Spinal cord (tissue), 10 donors: ENCODE measurements at places on chromosomes 13 and 19. TPM values are rescaled to one million over a fixed set of nuclear protein-coding genes. Genes with fewer than 3 reads are reported as not detected.
A peak's percentile ranks its signal among the peaks of the same experiment; 100 is the strongest.

GRCh38 chr13:71632721-71633120 is 234.3 kb downstream of the DACH1 start:
- H3K36me3 ChIP-seq, result no peaks in the 10 kb centered on the region
- H3K27ac ChIP-seq, result no peak overlapping the region
- no peaks in the 10 kb centered on the region for H3K4me1 ChIP-seq
- DNase-seq, result no peak
- H3K27me3 ChIP-seq, result no peaks in the 10 kb centered on the region
- H3K4me3 ChIP-seq, result no peak overlapping the region

Gene ZNF98
- total RNA-seq, result 0.99 TPM

GRCh38 chr13:19622193-19622592 is 11.3 kb upstream of the MPHOSPH8 start:
- H3K36me3 ChIP-seq, result no peaks in the 10 kb centered on the region
- H3K27ac ChIP-seq, result no peak overlapping the region
- no peaks in the 10 kb centered on the region for H3K4me1 ChIP-seq
- H3K27me3 ChIP-seq, result no peaks in the 10 kb centered on the region

- H3K4me1 ChIP-seq, result peaks cover 36% of the 10 kb centered on the region
- peak overlapping the region; percentile 79 for H3K27ac ChIP-seq
- no peak for DNase-seq
- H3K4me3 ChIP-seq, result no peak overlapping the region
- H3K36me3 ChIP-seq, result no peaks in the 10 kb centered on the region
Measured at GRCh38 chr13:40477623-40478608, 188.5 kb downstream of the FOXO1 start.

Gene GJB2
- total RNA-seq, result 343 TPM

- H3K4me1 ChIP-seq, result no peaks in the 10 kb centered on the region
- no peaks in the 10 kb centered on the region for H3K27me3 ChIP-seq
- no peak for DNase-seq
- no peak overlapping the region for H3K4me3 ChIP-seq
- H3K27ac ChIP-seq, result no peak overlapping the region
Measured at GRCh38 chr19:32800754-32801153, 68.8 kb downstream of the SLC7A9 start.

- no peak overlapping the region for H3K27ac ChIP-seq
- H3K27me3 ChIP-seq, result no peaks in the 10 kb centered on the region
- H3K4me3 ChIP-seq, result no peak overlapping the region
Measured at GRCh38 chr13:37797631-37798030, 71.9 kb downstream of the TRPC4 start.

Gene ZNF776
- total RNA-seq, result 40.1 TPM

Gene RYR1
- total RNA-seq, result 6.0 TPM

- H3K27me3 ChIP-seq, result no peaks in the 10 kb centered on the region
- H3K4me1 ChIP-seq, result peaks cover 6% of the 10 kb centered on the region
- peaks cover 3% of the 10 kb centered on the region for H3K36me3 ChIP-seq
- DNase-seq, result no peak
- peak overlapping the region; percentile 49 for H3K27ac ChIP-seq
- no peak overlapping the region for H3K4me3 ChIP-seq
Measured at GRCh38 chr13:106498571-106498970, 36.9 kb downstream of the EFNB2 start.

DNA sequence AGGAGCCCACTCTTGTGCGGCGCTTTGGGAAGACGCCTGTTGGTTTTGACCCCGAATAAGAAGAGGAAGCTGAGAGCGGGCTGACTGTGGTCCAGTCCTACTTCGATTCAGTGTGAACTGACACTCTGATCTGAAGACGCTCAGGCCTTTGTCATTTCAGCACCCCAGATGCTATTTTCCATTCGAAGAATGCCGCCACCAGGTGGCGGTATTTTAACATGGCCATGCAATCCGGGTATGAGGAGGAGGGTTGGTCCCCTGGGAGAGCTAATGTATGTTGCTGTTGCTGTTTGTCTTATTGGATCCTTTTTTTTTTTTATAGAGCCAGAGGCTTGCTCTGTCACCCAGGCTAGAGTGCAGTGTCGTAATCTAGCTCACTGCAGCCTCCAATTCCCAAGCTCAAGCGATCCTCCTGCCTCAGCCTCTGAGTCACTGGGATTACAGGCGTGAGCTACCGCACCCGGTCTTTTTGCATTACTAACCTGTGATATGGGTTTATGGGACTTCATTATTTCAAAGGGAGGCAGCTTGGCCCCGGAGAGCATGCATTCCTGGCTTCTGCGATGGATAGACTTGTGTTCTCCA is 803 bp upstream of the TIMM44 start:
- peak overlapping the region; percentile 96 for H3K27ac ChIP-seq
- no peaks in the 10 kb centered on the region for H3K27me3 ChIP-seq
- DNase-seq, result peak; percentile 81

DNA sequence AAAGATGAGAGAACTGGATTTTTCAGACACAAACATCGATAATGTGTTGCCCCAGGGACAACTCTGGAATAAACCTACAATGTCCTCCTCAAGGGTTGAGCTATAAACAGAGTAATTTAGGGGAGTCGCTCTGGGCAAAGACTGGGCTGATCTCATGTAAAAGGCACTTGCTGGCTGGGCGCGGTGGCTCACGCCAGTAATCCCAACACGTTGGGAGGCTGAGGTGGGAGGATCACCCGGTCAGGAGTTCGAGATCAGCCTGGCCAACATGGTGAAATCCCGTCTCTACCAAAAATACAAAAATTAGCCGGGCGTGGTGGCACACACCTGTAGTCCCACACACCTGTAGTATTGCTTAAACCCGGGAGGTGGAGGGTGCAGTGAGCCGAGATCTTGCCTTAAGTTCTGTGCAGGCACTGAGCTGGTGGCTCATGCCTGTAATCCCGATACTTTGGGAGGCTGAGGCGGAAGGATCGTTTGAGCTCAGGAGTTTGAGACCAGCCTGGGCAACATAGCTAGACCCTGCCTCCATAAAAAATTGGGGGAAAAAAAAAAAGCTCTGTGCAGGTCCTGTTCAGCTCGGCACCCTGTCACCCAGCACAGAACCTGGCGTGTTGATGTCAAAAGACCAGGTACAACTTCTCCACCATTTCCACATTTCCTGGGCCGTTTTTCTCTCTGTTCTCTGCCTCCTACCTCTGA is 1.4 kb downstream of the TIMM44 start:
- H3K36me3 ChIP-seq, result peaks cover 41% of the 10 kb centered on the region
- H3K4me3 ChIP-seq, result no peak overlapping the region
- H3K27me3 ChIP-seq, result no peaks in the 10 kb centered on the region
- DNase-seq, result no peak
- peaks cover 27% of the 10 kb centered on the region for H3K4me1 ChIP-seq

Gene PSG5
- not detected for total RNA-seq

- H3K4me3 ChIP-seq, result no peak overlapping the region
- H3K27me3 ChIP-seq, result no peaks in the 10 kb centered on the region
- peaks cover 10% of the 10 kb centered on the region for H3K4me1 ChIP-seq
Measured at GRCh38 chr19:7507884-7508283, 8.0 kb upstream of the ZNF358 start.

DNA sequence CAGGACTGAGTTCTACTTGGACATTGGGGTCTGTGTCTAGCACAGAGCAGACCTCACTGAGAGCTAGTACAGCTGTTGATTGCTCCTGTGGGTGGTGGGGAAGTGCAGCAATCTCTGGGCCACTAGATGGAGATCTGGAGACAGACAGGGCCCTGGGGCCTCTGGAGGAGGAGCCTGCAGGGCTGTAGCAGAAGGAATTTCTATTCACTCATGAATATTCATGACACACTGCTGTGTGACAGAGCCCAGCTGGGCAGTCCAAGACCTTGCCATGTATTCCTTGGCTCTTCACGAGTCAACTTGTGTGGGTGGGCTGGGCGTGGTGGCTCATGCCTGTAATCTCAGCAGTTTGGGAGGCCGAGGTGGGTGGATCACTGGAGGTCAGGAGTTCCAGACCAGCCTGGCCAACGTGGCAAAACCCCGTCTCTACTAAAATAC is 37.5 kb downstream of the SUGP2 start:
- H3K4me3 ChIP-seq, result no peak overlapping the region
- peaks cover 84% of the 10 kb centered on the region for H3K36me3 ChIP-seq
- no peak overlapping the region for H3K27ac ChIP-seq

Gene ACP7
- not detected for total RNA-seq

- no peaks in the 10 kb centered on the region for H3K27me3 ChIP-seq
- peak overlapping the region; percentile 61 for H3K27ac ChIP-seq
- no peak for DNase-seq
- peak overlapping the region; percentile 81 for H3K4me3 ChIP-seq
Measured at GRCh38 chr19:45508861-45509691, 1.8 kb downstream of the VASP start.

Gene SSC5D
- 3.5 TPM for total RNA-seq

GRCh38 chr13:24032252-24032651 is 128.3 kb upstream of the SPATA13 start:
- no peak overlapping the region for H3K4me3 ChIP-seq
- H3K27ac ChIP-seq, result no peak overlapping the region
- peaks cover 4% of the 10 kb centered on the region for H3K4me1 ChIP-seq
- H3K27me3 ChIP-seq, result no peaks in the 10 kb centered on the region
- DNase-seq, result no peak

GRCh38 chr13:113584870-113585671 is 518 bp downstream of the TFDP1 start:
- H3K27ac ChIP-seq, result no peak overlapping the region
- no peak for DNase-seq
- H3K4me1 ChIP-seq, result peaks cover 23% of the 10 kb centered on the region
- no peaks in the 10 kb centered on the region for H3K27me3 ChIP-seq
- H3K36me3 ChIP-seq, result peaks cover 40% of the 10 kb centered on the region

Gene CCDC8
- total RNA-seq, result 37.9 TPM

Gene KRI1
- 4.4 TPM for total RNA-seq

DNA sequence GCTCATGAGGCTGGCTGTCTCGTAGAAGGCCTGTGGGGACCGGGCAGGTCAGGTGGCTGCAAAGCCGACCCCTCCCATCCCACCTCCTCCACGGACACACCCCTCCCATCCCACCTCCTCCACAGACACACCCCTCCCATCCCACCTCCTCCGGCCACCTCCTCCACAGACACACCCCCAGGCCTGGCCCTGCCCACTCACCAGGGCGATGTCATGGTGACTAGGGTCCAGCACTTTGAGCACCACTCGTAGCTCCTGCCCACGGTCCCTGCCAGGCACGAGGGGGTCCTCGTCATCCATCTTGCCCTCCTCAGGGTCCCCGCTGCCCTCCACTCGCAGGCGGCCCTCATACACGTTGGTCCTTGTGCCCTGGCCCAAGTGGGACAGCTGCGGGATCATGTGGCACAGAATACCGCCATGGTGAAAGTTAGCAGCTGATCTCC is 18.8 kb downstream of the TYK2 start:
- H3K36me3 ChIP-seq, result peaks cover 98% of the 10 kb centered on the region
- no peak for DNase-seq
- no peaks in the 10 kb centered on the region for H3K4me1 ChIP-seq
- H3K27me3 ChIP-seq, result no peaks in the 10 kb centered on the region
- no peak overlapping the region for H3K27ac ChIP-seq

Gene DAND5
- total RNA-seq, result 0.28 TPM

- H3K36me3 ChIP-seq, result no peaks in the 10 kb centered on the region
- no peak overlapping the region for H3K27ac ChIP-seq
- peak; percentile 75 for DNase-seq
- H3K27me3 ChIP-seq, result no peaks in the 10 kb centered on the region
- no peak overlapping the region for H3K4me3 ChIP-seq
- peaks cover 3% of the 10 kb centered on the region for H3K4me1 ChIP-seq
Measured at GRCh38 chr13:101289764-101290163, 126.5 kb downstream of the NALCN start.

Gene ZNF382
- total RNA-seq, result 39.1 TPM

Gene NPAS1
- total RNA-seq, result 0.69 TPM

Gene ZNF541
- 0.50 TPM for total RNA-seq

GRCh38 chr13:50428183-50428877 is 413.1 kb downstream of the KCNRG start:
- no peak for DNase-seq
- H3K36me3 ChIP-seq, result no peaks in the 10 kb centered on the region
- no peaks in the 10 kb centered on the region for H3K4me1 ChIP-seq

DNA sequence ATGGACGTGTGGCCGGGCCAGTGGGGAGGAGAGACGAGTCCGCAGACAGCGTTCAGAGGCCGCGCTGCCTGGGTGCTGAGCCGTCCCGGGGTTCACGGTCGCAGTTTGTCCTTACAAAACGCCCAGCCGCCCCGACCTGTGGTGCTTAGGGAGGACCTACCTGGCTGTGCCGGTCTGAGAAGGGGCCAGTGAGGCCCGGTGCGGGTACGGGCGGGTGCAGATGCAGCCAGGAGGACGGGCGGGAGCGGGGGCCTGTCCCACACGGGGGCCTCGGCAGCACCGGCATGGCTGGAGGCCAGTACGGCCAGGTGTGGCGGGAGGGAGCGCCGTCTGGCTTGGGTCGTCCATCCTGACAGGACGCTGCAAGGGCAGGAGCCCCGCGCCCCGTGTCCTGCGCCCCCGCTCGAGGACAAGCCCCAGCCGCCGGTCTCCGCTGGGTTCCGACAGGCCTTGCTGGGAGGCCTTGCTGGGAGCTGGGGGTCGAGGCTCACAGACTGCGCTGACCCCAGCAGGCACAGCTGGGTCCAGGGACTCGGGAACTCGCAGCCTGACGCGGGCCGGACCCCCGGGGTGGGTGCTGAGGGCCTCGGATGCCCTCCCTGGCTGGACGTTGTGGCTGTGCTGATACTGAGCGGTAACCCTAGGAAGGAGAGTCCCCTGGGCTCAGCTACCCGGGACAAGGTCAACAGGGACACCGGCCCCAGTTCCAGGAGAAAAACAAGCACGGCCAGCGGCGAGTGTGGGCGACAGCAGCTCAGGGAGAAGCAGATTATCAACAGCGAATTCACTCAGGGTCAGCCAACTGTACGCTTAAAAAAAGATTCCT is 5.3 kb upstream of the PROZ start:
- H3K27me3 ChIP-seq, result peaks cover 15% of the 10 kb centered on the region
- peak overlapping the region; percentile 55 for H3K4me3 ChIP-seq
- H3K27ac ChIP-seq, result peak overlapping the region; percentile 75
- DNase-seq, result no peak
- H3K4me1 ChIP-seq, result peaks cover 29% of the 10 kb centered on the region

Gene NCAN
- total RNA-seq, result 184 TPM

DNA sequence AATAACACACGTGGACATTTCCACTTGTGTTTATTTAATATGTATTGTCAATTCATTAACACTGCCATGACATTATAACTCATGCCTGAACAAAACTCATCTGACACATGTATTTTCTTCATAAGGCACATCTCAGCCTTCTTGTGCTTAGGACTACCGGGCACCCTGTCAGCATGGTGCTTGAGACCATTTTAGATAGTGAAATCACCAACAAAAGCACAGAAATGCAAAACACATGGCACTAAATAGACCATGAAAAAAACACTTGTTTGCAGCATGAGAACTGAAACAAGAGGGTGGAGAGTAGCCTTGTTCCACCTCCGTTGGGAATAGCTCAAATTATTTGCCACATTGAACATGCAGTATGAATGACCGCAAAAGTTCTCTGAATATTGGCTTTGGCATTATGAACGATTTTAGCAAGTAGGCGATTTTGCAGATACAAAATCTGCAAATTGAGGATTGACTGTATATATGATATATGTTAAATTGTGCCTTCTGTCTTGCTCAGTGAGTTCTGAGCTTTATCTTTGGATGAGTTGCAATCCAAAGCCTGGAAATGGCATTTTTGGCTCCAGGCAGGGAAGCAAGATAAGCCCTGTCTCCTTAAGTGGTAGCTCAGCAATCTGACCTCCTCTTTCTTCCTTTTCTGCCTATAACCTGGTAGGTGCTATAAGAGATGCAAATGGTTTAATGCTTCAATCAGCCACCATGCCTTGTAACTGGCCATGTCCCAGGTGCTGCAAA is 328.2 kb downstream of the HS6ST3 start:
- no peak overlapping the region for H3K4me3 ChIP-seq
- no peaks in the 10 kb centered on the region for H3K27me3 ChIP-seq
- DNase-seq, result no peak
